Progenitor cell of endocrine pancreas (in vitro differentiated cells): ENCODE measurements at places on chromosomes 7 and 10. TPM values are rescaled to one million over a fixed set of nuclear protein-coding genes. Genes with fewer than 3 reads are reported as not detected.

Gene SPDYE5
- total RNA-seq, result not detected in 2 replicates

Gene WNT16
- total RNA-seq, result not detected in 2 replicates

Gene LRRD1
- 0.31 and 0.34 TPM in 2 replicates for total RNA-seq

Gene ZNF107
- total RNA-seq, result 16.5 and 16.9 TPM in 2 replicates

Gene ZNF777
- 19.0 and 20.3 TPM in 2 replicates for total RNA-seq

Gene ZNF804B
- not detected in 2 replicates for total RNA-seq

Gene NAT16
- total RNA-seq, result not detected in 2 replicates

Gene ASB4
- total RNA-seq, result 0.27 TPM in 1 of 2 replicates, not detected in the other

Gene LBX1
- total RNA-seq, result not detected in 2 replicates

Gene TBXAS1
- 10.4 and 12.5 TPM in 2 replicates for total RNA-seq

DNA sequence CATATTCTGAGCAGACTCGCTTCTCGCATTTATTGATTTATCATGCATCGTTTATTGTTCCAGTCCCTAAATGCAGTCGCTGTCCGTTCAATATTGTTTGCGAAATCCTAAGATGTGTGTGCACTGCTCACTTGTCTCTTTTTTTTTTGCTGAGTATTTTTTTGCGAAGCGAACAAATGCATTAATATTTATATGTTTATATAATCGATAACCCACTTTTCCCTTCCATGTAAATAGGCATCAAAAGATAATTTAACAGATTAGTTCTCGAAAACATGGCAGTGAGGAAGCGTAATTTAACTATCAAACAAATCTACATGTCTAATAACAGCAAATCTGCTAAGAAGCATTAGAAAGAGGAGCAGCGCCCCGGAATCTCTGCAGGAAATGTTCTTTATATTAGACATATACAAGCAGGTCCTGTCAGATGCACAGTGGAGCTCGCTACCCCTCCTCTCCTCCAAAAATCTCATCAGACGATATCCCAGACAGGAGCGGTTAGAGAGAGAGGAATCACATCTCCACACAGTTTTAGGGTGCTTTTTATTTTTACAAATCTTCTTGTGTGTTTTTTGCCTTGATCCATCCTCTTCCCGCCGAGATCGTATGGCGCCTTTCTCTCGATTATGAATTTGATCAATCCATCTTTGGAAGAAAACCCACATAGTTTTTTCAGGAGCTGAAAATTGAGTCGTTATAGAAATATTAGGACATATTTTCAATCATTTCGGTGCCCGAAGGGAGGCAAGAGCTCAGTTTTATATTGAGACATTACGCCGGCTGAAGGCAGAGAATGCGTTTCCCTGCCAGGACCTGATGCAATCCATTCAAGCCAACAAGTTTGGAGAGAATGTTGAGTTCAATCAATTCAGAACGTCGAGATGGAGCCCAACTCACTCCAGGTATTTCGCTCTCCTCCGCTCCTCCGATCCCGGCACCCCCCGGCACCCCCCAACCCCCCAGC lies at the start of gene ARID5B:
TSS of gene ARID5B (plus strand) at position 871 of the 964 bp plus-strand sequence. CDS start at position 882, 11 bp downstream.
- no peak for DNase-seq

- DNase-seq, result no peak
Measured at GRCh38 chr7:95828824-95829790, 56.8 kb downstream of the DYNC1I1 start.

- DNase-seq, result no peak
Measured at GRCh38 chr7:154844955-154845354, 158.0 kb downstream of the PAXIP1 start.

- no peak for DNase-seq
Measured at GRCh38 chr10:84230359-84230758, 5.0 kb upstream of the LRIT2 start.

DNA sequence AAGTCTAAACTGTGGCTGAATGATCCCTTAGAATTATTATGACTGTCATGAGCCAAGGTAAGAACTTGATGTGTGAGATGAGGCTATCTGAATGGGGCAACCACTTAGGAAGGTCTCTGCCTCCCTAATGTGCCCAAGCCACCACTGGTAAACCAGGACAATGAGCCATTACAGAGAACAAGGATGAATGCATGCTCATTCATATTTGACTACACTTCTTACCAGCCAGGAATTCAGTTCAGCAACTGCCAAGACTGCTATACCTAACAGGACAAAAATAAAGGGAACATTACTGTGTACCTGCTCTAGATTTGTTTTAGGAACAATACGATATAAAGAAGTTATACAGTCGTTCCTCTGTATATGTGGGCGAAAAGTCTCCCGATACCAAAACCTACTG lies 23.0 kb downstream of the MPP7 start:
- DNase-seq, result no peak

DNA sequence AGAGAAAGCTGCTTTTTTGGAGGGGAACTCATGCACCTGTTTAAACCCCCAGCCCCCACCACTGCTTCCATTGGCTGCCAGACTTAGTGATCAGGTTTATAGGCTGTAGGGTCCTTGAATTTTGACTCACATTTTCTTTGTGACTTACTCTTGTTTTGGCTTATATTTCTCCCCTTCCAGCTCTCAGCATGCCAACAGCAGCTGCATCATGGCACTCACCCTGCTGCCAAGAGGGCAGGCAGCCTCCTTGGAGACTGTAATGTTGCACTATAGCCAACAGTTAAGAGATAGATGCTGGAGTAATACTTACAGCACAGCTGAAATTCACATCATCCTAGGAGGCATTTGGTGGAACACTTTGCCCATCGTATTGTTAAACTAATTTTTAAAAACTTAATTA lies 98.0 kb upstream of the GLCCI1 start:
- DNase-seq, result no peak

GRCh38 chr7:134710511-134710853 lies 63.8 kb downstream of the BPGM start:
- no peak for DNase-seq

- no peak for DNase-seq
Measured at GRCh38 chr10:60135020-60135419, 228.7 kb upstream of the CCDC6 start.

DNA sequence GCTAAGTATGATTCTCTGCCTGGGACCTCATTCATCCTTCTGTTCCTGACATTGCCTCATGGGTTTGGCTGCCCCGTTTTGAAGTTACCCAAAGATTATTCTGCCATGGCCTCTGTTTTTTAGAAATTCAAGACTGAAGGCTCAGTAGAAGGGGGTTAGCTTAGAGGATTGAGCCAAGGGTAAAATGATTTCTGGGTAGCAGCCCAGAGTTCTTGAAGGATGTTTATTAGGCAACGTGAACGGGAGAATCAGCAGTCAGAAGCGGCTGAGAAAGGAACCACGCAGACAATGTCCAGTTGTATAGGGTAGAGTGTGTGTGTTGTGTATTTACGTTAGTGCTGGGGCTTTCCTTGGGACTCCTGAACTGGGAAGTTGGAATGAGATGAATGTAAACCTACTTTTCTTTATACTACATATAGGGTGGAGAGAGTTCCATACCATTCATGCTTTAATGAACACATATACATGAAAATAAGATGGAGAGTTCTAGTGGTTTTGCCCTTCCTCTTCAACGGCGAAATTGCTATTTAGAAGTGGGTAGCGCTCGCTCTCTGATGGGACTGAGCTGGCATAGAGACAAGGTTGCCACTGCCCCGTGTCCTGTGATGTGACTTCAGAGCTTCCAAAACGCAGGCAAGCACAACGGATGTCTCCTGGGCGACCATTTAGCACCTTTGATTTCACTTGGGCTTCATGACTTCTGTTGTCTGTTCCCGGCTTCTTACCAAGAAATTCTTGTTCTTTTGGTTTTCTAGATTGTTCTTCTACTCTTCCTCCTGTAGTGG lies 35.0 kb upstream of the IL15RA start:
- DNase-seq, result no peak

- no peak for DNase-seq
Measured at GRCh38 chr10:1632141-1632540, 105.2 kb downstream of the ADARB2 start.

GRCh38 chr7:14228341-14228740 lies 238.9 kb upstream of the ETV1 start:
- no peak for DNase-seq

DNA sequence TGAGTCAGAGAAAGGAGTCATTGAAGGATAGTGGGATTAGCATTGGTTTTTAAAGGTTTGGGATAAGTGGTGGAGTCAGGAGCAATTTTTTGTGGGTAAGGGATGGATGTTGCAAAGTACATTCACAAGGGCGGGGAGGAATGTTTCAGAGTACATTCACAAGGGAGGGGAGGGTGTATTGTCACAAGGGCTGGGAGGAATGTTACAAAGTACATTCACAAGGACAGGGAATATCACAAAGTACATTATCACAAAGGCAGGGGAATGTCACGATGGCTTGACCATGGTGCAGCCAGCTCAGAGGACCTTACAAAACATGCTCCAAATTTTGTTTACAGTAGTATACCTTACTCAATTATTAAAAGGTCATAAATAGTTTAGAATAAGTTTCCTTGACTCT lies 30.3 kb downstream of the C1GALT1 start:
- no peak for DNase-seq

DNA sequence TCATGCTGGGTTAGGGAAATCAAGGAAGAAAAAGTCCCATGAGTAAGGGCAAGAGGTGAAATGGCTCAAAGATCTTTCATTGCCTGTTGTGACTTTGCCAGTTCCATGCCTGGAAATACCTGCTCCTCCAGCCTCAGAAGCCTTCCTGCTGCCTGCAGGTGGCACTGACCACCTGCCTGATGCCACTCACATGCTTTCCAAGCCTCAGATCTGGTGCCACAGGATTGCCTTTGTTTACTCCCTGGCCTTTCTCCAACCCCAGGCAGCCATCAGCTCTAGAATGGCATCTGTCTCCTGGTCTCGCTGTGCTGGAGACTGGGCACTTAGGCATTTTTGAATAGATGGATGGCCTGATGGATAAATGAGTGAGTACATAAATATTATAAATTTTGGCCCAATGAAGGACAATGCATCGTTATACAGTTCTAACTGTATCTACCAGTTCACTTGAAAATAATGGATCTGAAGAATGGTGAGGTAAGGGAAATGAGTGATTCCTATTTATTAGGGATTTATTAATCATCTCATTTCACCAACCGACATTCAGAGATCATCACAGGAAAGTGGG lies 657.2 kb downstream of the INHBA start:
- DNase-seq, result no peak

DNA sequence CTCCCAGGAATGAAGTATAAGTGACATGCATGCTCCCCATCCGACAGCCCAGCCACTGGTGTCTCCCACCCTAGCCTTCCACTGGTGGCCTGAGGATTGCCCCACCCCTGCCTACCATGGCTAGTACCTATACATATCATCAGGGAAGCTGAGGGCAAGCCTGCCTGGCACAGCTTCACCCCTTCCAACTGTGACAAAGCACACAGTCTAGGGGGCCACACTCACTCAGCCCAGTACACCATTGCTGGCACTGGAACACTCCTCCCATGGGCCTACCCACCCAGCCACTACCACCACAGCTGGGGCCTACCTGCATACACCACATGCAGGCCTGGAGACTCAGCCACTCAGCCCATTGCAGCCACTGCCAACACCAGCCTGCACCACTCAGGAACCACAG lies 393.1 kb upstream of the STEAP1 start:
- no peak for DNase-seq

DNA sequence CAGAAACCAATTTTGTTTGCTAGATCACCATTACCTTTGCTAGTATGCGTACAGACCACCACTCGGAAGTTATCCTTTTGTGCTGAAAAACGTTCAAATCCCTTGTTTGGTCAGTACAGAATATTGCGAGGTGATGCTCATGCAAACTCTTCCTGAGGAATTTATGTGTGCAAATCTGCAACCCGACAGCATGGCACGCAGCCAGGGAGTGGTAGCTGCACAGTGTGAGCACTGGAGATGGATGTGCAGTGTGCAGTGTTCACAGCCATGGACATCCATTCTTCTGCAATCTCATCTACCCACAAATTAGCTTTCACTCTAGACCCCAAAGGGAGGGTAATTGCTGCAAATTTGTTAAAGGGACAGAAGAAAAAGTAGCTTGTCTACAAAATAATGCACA lies 72.2 kb downstream of the CACUL1 start:
- DNase-seq, result no peak

- peak; percentile 27 for DNase-seq
Measured at GRCh38 chr10:114631666-114632417, 26.2 kb downstream of the ABLIM1 start.

- DNase-seq, result no peak
Measured at GRCh38 chr10:72043016-72043834, 45.1 kb downstream of the SPOCK2 start.

DNA sequence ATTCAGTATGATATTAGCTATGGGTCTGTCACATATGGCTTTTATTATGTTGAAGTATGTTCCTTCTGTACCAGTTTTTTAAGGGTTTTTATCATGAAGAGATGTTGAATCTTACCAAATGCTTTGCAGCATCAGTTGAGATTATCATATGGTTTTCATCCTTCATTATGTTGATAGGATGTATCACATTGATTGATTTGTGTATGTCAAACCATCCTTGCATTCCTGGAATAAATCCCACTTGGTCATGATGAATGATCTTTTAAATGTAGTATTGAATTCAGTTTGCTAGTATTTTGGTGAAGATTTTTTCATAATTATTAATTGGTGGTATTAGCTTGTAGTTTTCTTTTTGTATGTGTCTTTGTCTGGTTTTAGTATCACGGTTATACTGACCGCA lies 185.9 kb downstream of the MBL2 start:
- DNase-seq, result no peak

DNA sequence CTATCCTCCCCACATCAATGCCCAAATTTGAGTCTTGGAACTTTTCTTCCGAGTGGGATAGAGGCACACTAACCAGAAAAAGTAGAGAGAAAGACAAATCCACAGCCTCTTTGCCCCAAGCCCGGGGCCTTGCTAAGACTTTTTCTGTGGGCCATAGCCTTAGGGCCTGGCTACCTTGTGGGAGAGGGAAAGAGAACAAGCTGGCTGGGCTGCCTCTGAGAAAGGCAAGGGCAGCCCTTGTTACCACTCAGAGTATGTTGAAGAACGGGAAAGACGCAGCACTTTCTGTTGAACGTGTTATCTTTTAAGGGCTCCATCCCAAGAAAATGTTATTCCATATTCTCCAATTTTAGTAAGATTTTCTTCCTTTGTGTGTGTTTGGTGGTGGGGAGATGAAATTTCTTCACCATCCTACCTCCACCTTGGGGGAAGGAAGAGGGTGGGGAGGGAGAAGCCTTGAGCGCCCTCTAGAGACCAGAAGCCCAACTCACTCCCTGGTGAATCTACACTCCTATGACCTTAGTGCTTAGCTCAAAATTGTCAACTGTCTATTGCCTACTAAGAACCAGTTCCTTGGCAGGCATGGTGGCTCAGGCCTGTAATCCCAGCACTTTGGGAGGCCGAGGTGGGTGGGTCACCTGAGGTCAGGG lies 3.9 kb upstream of the NRF1 start:
- no peak for DNase-seq

DNA sequence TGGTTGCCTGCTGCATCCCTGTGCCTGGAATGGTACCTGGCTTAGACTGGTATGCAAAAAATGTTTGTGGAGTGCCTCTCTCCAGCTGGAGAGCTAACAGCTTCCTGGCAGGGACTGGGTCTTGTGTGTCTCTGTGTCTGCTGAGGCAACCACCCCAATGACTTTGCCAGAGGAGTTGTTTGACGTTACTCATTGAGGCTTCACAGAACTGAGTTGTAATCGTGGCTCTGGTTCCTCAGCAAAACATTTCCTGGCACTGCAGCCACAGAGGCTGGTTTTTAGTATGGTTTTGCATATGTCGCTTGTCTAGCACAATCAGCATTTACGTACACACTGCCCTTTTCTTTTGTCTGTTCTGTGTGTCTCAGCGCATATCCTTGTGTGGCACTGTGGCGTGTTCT lies 7.5 kb downstream of the ZNF282 start:
- no peak for DNase-seq

GRCh38 chr10:103713676-103714075 lies 141.7 kb downstream of the SH3PXD2A start:
- DNase-seq, result no peak
